ENCODE measurements at places on chromosomes 6 and 20.
A peak's percentile ranks its signal among the peaks of the same experiment; 100 is the strongest.

DNA sequence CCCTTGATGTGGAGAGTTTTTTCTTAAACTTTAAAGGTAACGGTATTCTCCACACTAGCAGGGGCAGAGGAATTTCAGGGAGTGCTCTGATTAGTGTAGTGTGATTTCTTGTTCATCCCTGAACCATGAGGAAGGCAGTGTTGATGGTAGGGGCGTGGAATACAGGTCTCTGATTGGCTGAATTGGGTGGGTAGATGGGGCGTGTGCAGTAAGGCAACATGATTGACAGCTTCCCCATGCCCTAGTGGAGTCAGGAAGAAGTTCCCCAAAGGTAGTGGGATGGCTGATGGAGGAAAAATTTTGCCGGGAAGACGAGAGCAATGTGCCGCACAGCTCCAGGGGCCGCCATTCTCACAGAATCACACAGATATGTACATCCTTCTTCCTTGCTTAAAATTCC, 97.4 kb upstream of the SALL4 start:
- DNase-seq = no peak

GRCh38 chr6:51778666-51779065, 308.7 kb downstream of the PKHD1 start:
- DNase-seq = peak; percentile 58

- no peak for DNase-seq
These were observed 15.0 kb upstream of the DAAM2 start for GRCh38 chr6:39777218-39777617.

DNA sequence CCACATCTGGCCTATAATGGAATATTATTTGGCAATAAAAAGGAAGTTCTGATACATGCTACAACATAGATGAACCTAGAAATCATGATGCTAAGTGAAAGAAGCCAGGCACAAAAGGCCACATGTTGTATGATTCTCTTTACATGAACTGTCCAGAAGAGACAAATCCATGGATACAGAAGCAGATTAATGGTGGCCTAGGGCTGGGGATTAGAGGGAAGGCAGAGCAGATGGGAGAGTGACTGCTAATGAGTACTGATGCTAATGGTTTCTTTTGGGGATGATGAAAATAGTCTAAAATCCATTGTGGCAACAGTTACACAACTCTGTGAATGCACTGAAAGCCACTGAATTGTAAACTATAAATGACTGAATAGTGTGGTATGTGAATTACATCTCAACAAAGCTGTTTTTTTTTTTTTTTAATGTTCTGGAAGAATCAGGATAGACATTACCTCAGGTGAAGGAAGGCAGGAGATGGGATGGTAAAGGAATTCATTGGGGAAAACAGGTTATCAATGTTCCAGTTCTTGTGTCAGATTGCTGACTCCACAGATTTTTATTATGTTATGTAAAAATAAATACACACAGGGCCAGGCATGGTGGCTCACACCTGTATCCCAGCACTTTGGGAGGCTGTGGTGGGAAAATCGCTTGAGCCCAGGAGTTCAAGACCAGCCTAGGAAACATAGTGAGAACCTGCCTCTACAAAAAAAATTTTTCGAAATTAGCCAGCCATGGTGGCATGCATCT, 8.9 kb upstream of the SOX12 start:
- no peak for DNase-seq

GRCh38 chr6:52664991-52665686, 5.8 kb upstream of the TMEM14A start:
- DNase-seq = peak; percentile 67

GRCh38 chr20:36298061-36298460, 8.1 kb upstream of the DLGAP4 start:
- no peak for DNase-seq

DNA sequence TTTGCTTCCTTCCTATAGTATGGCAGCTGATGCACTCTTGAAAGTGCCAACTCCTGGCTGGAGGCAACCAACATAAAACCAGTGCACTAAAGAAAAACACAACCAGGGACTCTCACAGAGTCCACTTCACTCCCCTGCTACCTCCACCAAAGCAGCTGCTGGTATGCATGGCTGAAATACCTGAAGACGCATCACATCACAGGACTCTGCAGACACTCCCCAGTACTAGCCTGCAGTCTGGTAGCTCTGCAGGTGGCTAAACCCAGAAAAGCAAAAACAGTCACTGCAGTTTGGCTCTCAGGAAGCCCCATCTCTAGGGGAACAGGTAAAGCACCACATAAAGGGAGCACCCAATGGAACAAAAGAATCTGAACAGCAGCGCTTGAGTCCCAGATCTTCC, 473.0 kb upstream of the SPTLC3 start:
- DNase-seq = no peak

GRCh38 chr6:16446273-16446672, 207.9 kb downstream of the GMPR start:
- DNase-seq = no peak

GRCh38 chr6:112308476-112308875, 38.7 kb upstream of the RFPL4B start:
- DNase-seq = no peak

GRCh38 chr20:11380283-11380682, 537.4 kb upstream of the BTBD3 start:
- DNase-seq = no peak

GRCh38 chr20:39829661-39830060, 859.4 kb downstream of the MAFB start:
- no peak for DNase-seq

- peak; percentile 82 for DNase-seq
These were observed 93.6 kb downstream of the NCR2 start for GRCh38 chr6:41428996-41429421.

- peak; percentile 39 for DNase-seq
These were observed 41.2 kb upstream of the DST start for GRCh38 chr6:56683882-56684281.

DNA sequence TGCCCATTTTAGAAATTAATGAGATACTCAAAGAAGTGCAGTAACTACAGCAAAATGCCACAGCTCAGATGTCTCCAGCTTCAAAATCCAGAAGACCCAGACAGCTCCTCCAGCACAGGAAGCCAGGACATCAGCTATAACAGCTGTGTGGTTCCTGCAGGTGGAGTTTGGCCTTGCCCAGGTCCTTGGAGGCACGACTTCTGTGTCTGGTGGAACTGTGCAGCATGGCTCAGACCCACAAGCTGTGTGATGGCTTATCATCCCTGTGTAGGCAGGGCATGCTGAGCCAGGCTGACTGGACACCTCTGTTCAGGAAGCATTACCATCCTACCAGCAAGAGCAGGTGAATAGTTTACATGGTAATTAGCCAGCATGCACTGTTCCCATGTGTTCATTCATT, 26.5 kb upstream of the CD93 start:
- DNase-seq = peak; percentile 35

GRCh38 chr20:50194422-50194830, 3.8 kb downstream of the CEBPB start:
- DNase-seq = no peak

DNA sequence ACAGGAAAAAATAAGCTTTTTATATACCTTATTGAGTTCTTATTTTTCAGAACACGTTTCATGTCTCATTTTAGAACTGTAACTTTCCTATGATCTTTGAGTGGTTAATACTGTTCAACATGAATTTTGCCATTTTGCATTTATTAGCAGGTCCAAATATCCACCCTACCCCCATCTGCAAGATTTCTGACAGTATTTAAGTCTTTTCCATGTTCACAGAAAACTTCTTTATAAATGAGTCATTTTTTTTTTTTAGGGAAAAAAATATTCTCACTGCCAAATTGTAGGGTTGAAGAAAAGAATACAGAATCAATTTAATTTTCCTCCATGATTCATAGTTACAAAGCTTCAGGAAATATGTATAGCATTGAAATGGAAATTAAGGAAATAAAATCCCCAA, 101.8 kb downstream of the COL21A1 start:
- DNase-seq = no peak

GRCh38 chr6:113630738-113631535, 226.2 kb upstream of the MARCKS start:
- peak; percentile 5 for DNase-seq

DNA sequence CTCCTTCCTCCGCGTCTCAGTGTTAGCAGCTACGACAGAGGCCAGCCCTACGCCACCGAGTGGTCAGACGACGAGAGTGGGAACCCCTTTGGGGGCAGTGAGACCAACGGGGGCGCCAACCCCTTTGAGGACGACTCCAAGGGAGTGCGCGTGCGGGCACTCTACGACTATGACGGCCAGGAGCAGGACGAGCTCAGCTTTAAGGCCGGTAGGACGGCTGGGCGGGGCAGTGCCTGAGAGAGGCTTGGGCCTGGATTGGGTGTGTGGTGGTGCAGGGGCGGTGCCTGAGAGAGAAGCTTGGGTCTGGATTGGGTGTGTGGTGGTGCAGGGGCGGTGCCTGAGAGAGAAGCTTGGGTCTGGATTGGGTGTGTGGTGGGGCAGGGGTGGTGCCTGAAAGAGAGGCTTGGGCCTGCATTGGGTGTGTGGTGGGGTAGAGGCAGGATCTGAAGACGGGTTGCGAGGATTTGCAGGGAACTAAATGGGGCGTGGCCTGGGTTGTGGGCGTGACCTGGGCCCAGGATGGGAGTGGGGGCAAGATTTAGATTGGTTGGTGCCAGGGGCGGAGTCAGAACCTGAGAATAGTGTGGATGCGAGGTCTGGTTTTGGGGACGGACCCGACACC, 24.4 kb downstream of the SPDEF start:
- DNase-seq = no peak

DNA sequence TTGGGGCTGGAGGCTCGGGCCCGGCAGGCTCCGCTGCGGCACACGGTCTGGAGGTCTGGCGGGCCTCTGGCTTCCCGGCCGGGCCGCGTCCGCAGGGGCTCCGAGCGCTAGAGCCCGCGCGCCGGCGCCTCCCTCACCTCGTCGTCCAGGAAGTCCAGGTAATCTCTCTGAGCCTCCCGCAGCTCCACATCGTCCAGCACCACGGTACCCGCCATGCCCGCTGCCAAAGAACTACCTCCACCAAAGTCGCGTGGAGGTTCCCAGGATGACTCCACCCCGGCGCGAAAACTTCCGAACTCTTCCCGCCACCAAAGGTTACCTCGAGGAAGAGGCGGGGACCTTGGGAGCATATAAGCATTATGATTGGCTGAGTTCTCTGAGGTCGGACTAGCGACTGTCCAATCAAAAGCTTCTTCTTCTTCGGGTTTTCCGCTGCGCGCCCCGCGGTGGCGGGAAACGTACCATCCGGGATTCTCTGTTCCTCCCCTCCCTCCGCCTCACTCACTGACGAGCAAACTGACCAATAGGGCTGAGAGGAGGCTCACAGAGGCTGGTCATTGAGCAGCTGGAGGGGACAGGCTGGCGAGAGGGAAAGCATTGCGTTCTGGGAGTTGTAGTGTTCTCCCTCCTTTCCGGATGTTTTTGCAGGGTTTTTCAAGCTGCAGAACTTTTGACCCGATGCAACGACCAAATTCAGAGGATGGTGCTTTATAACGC, at the start of gene MCM3:
MCM3 (minus strand) TSS at position 283 of the 717 bp plus-strand sequence; CDS start at position 215, 68 bp downstream.
- peak; percentile 100 for DNase-seq

DNA sequence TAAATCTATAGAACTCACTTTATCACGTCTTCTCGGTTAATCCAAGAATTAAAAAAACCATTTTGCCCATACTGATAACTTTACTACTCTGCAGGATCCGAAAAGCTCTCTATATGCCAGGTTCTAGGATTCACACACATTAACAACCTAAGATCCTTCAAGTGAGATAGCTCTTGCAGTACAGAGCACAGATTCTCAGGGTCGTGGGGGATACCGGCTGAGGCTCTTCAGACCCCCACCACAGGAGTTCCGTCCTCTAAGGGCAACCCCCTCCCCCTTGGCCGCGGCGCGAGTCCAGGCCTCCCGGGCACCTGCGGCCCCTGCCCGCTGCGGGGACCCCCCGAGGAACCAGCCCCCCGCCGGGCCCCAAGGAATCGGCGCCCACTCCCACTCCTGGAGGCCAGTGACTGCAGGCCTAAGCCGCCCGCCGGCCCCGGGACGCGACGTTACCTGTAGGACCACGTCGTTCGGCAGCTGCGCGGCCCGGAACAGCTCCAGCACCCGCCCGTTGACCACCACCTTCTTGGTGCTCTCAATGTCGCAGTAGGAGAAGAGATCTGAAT, 892 bp downstream of the REPS1 start:
- peak; percentile 82 for DNase-seq

DNA sequence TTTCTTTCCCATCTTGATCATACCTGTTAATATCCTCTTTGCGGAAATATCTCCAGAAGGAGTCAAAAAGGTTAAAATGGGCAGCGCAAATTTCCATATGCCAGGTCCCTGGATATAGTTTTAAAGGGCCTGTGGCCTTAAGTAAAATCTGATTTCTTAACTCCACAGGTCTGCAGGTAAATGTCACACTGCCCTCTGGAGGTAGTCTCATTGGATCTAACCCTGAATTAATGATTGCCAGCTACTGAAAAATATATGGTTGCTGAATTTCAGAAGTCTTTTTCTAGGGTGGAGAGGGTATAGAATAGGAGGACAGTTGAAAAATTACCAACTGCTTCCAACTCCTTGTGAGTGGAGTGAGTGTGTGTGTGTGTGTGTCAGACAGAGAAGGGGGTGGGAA, 8.5 kb downstream of the MOXD1 start:
- peak; percentile 51 for DNase-seq

- peak; percentile 14 for DNase-seq
These were observed 48.6 kb downstream of the RALGAPA2 start for GRCh38 chr20:20663841-20664240.

DNA sequence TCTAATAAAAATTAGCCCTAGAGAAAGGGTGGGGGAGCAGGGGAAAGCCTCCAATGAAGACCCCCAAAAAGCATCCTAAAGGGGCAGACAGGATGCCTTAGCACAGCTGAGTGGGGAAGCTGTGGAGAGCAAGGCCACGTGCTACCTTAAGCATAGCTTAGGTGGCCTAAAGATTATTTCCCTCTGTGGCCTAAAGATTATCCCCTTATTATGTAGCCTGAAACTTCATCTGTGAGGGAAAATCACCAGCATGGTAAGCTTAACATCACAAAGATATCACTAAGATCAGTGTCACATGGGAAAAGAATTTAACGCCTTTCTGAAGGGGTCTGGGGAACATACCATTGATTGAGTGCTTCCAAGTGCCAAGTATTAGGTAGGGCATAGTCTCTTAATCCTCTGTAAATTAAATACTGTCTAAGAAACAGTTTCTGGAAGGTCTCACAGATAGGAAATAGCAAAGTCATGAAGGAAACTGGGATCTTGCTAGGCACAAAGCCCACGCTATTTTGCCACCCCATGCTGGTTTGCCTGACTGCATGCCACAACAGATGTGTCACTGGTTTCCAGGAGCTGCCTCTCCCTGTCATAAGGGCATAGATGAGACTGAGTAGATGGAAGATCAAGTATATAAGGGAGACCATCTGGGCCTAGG, 170.0 kb downstream of the HACE1 start:
- DNase-seq = no peak
